Fibroblast of skin of scalp (primary cell): ENCODE measurements at places on chromosomes 13 and 19.

GRCh38 chr19:35267818-35268535, 785 bp upstream of the USF2 start:
- peak; percentile 83 for DNase-seq

GRCh38 chr13:46578590-46578975, 25.6 kb downstream of the LRCH1 start:
- DNase-seq = no peak

GRCh38 chr13:58960888-58961287, 1202.8 kb downstream of the DIAPH3 start:
- peak; percentile 13 for DNase-seq

DNA sequence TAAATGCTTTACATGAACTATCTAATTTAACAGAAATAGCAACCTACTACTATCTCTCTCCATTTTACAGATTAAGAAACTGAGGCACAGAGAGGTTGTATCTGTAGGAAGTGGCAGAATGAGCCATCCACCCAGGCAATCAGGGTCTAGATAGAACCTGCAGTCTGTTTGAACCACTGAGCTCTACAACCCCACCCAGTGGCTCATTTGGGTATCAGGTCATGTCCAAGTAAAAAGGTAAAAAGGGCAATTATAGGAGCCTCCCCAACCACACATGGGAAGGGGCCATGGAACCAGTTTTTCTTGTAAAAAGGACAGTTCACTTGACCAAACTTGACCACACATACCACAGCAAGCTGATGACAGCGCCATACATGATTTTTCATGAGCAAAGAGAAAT, 92.9 kb upstream of the SGCG start:
- DNase-seq = peak; percentile 10

- DNase-seq = no peak
Measured at GRCh38 chr19:20325151-20325550, 158.1 kb downstream of the ZNF486 start.

- DNase-seq = peak; percentile 89
Measured at GRCh38 chr19:39996811-39997637, at the start of gene ZNF546. TSS of gene ZNF546 (plus strand) at chr19:39997060. CDS start at chr19:39998327, 1,267 bp downstream.

GRCh38 chr19:17766543-17767131, 15.4 kb downstream of the FCHO1 start:
- peak; percentile 72 for DNase-seq

DNA sequence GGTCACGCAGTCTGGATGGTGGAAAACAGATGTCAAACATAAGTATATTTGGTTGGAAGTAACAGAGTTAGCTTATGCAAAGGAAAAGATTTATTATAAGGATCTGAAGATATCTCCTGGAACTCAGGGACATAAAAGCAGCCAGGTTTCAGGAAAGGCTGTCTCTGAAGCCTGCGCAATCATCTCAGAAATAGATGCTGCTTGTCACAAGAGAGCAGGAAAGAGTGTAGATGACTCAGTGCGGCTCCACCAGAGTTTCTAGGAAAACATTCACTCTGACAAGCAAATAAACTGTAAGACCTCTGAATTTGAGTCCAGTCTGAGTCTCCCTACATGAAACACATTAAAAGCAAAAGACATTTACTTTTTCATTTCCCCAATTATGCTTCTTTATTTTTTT, 220.4 kb upstream of the HTR2A start:
- DNase-seq = peak; percentile 68

- no peak for DNase-seq
Measured at GRCh38 chr13:38970380-38971051, 20.1 kb downstream of the STOML3 start.

- no peak for DNase-seq
Measured at GRCh38 chr13:40922437-40923040, 96.6 kb downstream of the ELF1 start.

- no peak for DNase-seq
Measured at GRCh38 chr19:7199613-7200533, 94.3 kb downstream of the INSR start.

GRCh38 chr13:57353831-57354230, 186.8 kb downstream of the PRR20E start:
- no peak for DNase-seq

- DNase-seq = no peak
Measured at GRCh38 chr13:68078874-68079273, 848.7 kb upstream of the PCDH9 start.

DNA sequence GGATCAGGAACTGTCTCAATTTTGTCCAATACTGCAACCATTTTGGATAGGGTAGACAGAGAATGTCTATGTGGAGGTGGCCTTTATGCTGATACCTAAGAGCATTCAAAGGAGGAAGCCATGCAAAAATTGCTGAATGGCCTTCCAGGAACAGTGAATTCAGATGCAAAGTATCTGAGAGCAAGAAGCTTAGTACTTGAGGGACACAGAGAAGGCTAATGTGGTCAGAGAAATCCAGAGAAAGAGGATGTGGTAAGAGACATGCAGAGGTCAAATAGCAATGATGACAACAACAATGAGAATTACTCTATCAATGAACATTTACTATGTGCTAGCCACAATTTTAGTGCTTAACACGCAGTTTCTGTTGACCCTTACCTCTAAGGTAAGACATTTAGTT, 785.6 kb upstream of the KLHL1 start:
- no peak for DNase-seq

- DNase-seq = no peak
Measured at GRCh38 chr13:97780486-97780885, 173.0 kb upstream of the IPO5 start.

DNA sequence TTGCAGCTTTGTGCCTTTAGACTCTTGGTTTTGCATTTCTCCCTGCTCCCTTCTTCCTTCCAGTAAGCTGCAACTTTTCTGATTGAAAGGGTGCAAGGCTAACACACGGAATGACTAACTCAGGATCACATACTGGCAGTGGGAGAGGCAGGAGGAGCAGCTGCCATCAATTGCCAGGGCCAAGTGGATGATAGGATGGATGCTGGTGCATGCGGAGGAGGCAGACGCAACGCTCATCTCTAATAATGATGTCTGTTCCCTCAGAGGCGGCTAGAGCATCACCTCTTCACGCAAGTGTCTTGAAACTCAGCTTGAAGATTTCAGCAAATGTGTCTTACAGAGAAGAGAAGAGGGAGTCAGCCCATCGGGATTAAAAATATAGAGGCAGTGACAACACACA, 49.5 kb upstream of the TPM4 start:
- no peak for DNase-seq

GRCh38 chr19:13707915-13708314, 56.4 kb upstream of the MRI1 start:
- DNase-seq = no peak

DNA sequence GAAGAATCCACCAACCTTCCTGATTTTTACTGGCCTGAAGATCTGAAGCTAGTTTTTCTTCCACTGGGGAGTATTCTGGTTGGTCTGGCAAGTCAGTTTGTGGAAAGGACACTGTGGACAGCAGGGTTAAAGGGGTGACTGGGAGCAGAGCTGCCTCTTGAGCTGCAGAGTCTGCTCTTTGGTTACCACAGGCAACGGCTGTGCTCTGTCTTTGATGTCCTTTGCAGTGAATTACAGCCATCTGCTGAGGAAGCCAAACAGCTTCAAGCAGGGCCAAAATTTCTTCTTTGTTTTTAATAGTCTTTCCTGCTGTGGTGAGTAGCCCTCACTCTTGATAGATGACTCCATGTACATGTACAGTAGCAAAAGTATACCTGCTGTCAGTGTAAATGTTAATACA, 75.7 kb downstream of the ZNF100 start:
- DNase-seq = no peak

DNA sequence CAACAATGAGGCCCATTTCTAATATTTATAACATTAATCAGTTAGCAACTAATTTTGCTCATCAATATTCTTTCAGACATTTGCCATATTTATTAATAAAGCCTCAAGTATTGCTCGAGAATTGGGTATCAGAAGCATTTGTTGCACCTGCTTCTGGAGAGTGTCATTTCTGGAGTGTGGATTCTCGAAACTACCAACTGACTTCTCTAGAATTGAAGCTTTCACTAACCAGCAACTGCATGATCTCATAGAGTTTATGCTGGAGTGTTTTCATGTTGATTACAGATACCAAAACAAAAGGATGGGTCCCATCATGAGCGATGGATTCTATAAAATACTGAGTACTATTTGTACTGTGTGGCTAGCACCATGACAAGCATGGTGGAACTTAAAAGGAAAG, 121.0 kb upstream of the SLC7A1 start:
- DNase-seq = no peak

GRCh38 chr19:9644472-9644871, 23.4 kb upstream of the ZNF561 start:
- no peak for DNase-seq

- no peak for DNase-seq
Measured at GRCh38 chr19:45469945-45470761, 2.4 kb downstream of the FOSB start.
